ENCODE measurements at places on chromosomes 1 and 21.

- DNase-seq: no peak
These were observed 16.6 kb downstream of the AK4 start for GRCh38 chr1:65164633-65165032.

DNA sequence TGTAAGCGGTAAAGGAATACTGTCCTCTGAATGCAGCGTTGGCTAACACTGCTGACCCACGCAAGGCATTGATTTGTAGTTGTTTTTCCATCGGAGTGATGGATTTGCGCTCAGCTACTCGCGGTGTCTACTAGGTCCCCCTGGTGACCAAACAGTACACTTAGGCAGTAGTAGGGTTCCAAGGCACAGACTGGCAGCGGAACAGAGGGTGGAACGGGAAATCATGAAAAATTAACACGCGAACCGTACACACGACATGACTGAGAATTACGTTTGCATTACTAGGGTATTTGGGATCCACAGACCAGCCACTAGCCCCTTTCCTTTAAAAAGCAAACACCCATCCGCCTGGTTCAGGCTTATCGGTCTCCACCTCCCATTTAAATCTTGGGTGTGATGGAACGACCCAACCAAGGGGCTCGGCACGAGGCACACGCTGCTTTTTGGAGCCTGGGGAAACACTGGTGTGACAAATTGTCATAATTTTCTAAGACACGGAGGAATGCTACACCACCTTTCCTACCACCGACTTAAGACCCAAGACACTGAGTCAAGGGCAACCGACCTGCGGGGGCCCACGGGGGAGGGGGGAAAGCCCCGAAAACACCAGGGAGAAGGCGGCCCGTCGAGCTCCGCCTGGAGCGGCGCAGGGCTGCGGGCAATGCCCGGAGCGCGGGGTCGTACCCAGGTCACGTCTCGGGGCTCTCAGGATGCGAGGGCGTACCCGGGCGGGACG is 699 bp downstream of the DIPK1A start:
- DNase-seq: peak; percentile 82

GRCh38 chr1:59690171-59690930 is 124.4 kb upstream of the HOOK1 start:
- DNase-seq: no peak

- DNase-seq: no peak
These were observed 11.3 kb downstream of the CSTB start for GRCh38 chr21:43764576-43765495.

GRCh38 chr1:180912211-180912800 is 391 bp upstream of the KIAA1614 start:
- no peak for DNase-seq

GRCh38 chr1:205294175-205294917 is 27.2 kb downstream of the NUAK2 start:
- no peak for DNase-seq

DNA sequence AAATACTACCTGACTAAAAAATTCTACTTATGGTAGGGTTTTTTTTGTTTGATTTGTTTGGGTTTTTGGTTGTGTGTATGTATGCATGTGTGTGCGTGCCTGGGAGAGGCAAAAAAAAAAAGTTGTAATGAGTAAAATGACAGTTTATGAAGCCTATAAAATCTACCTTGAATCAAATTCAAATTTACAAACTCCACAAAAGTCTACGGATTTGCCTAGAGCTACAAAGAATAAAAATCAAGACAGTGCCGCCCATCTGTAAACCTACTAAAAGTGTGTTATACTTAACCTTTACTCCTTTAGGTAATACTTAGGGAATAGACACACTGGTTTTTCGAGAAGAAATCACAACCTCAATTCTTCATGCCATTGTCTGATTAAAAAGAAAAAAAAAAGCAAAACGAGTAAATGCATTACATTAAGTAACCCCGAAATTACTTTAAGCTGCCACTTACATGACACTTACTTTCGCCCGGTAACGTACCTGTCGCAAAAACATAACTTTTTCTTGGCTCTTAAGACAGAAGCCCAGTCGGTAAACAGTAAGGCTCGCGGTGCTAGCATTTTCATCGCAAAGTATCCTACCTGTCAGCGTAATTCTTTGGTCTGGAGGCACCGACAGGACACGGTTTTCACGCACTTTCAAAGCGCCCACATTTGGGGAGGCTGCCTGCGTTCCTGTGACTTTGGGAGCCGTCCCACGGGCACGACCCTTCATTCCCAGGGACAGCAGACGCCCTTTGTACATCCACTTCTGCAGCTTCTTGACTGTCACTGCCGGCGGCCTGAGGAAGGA is 951 bp downstream of the SYDE2 start:
- peak; percentile 50 for DNase-seq

DNA sequence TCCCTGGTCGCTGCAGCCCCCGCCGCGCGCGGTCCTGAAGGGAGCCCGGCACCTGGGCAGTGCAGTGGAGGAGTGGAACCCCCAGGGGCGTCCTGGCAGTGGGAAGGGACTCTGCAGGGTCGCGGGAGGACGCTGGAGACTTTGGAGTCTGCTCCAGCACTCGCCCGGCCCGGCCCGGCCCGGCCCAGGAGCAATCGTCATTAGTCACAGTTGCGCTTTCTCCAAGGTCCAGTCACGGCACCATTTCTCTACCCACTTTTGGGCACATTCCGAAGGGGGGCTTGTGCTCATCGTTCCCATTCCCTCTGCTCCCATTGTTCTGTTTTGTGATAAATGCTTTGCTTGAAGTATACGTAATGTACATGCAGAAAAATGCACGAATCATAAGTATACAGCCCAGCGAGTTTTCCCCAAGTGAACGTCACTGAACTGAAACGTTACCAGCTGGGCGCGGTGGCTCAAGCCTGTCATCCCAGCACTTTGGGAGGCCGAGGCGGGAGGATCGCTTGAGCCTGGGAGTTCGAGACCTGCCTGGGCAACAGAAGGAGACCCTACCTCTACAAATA is 999 bp downstream of the THAP3 start:
- no peak for DNase-seq

- no peak for DNase-seq
These were observed 69.8 kb downstream of the TNR start for GRCh38 chr1:175673371-175674150.

DNA sequence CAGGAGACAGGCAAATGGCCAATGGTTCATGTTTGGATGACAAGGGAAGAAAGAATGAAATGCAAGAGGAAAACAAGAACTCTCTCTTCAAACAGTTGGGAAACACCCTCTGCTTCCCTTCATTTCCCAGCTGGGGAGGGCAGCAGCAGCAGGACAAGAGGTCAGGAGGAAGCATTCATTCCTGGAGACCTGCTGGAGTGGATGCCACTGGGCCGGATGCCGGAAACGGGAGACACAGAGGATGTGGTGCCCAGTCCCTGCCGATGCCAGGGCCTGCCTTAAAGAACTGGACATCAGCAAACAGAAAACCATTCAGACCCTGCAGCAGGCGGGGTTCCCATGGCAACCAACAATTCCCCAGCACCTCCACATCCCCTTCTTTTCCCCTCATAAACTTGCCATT is 102.3 kb upstream of the ZNF648 start:
- no peak for DNase-seq

DNA sequence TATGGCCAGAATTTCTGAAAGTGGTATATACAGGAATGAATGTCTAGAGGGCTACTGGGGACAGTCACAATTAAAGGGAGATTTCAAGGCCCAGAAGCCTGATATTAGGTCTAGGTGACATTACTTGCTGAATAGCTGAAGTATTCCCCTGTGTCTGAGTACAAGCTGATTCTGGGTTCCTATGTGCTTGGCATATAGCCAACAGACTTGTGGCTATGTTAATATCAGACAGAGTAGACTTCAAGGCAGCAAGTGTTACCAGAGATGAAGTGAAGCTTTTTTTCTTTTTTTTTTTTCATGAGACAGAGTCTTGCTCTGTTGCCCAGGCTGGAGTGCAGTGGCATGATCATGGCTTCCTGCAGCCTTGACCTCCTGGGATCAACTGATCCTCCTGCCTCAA is 8.3 kb downstream of the TTC4 start:
- no peak for DNase-seq

DNA sequence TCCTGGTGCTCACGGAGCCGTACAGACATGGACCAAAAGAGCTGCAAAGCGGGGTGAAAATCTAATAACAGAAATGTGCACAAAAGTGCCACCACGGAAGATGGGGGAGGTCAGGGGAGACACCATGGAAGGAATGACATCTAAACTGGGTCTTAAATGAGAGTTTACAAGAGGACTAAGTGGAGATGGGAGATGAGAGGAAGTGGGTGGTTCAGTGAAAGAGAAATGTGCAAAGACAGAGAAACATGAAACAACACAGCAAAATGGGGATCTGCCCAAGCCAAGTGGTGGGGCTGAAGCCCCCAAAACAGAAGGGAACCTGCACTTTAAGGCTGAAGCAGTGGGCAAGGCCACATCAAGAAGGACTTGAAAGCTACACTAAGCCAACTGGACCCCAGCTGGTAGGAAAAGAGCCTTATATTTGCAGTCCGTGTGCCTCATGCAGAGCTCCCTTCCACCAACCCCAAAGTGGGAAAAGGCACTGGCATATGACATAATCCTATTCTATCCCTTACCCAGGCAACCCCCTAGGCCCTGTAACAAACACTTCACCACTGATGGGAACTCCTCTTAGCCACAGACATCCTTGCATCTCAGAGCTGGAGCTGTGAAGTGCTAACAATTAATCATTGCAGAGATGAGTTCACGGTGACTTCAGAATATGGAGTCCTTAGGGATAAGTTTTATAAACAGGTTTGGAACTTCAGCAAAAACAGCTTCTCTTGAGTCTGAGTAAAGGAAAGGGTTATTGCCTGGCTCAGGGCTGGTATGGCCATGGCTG is 198.6 kb upstream of the EDN2 start:
- DNase-seq: peak; percentile 4

GRCh38 chr1:96764469-96764868 is 42.9 kb downstream of the PTBP2 start:
- no peak for DNase-seq

- DNase-seq: no peak
These were observed 2.8 kb downstream of the FAM43B start for GRCh38 chr1:20555025-20555757.

DNA sequence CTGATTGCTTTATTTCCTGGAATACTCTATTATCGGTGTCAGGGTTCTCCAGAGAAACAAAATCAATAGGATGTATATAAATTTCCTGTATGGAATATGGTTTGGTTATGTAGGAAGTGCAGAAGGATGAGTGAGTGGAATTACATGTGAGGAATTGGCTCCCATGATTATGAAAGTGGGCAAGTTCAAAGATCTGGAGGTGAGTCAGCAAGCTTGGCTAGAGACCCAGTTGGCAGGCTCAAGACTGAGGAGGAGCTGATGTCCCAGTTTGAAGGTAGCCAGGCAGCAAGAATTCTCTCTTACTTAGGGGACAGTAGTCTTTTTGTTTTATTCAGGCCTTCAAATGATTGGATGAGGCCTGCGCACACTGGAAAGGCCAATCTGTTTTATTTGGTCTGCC is 57.5 kb downstream of the MAP3K7CL start:
- no peak for DNase-seq

- no peak for DNase-seq
These were observed 275.5 kb upstream of the PRMT6 start for GRCh38 chr1:106780806-106781569.

DNA sequence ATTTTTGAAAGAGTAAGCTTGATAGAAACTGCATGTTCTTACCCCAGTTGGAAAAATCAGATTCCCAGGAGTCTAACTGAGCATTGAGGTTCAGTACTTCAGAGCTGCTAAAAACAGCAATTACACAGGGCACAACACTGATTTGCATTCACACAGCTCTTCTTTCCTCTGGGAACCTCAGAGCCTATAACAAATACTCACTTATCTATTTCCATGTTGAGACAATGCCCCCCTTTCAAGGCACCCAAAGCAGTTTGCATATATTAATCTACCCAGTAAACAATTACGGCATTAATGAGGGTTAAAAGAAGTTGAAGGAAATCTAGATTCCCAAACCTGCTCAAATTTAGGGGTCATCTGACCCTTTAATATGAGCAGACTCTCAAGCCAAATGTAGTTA is 126.9 kb upstream of the SLC35F3 start:
- DNase-seq: no peak

- DNase-seq: peak; percentile 60
These were observed 30.9 kb downstream of the SNAP47 start for GRCh38 chr1:227766015-227766634.

DNA sequence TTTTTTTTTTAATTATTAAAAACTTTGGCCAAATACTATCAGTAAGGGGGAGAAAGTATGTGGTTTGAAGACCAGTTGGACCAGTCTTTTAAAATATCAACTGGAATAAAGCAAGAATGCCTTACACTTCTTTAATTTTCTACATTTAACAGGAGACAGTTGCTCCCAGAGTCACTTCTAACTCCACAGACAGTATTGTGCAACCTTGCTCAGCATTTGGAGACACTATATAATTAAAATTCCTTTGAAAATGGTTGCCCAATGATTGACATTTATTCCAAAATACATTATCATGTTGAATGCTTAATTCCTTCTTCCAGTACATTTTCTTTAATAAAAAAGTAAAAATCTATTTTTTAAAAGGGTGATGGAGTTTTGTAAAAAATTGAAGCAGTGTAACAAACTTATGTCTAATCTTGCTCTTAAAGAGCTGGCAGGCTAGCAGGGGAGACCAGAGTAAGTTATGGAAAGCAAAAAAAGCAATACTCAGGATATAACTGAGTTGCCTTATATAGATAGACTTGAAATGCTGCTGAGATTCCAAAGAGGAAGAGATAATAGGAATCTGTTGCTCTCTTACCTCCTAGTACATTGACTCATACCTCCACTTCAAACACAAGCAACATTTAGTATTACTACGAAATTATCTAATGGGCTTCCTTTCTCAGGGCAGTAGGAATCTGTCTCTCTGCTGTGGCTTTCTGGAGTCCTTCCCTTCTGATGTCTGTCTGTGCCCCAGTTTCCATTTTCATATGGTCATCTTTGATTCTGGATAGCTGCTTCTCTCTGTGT is 69.7 kb upstream of the RGL1 start:
- no peak for DNase-seq

DNA sequence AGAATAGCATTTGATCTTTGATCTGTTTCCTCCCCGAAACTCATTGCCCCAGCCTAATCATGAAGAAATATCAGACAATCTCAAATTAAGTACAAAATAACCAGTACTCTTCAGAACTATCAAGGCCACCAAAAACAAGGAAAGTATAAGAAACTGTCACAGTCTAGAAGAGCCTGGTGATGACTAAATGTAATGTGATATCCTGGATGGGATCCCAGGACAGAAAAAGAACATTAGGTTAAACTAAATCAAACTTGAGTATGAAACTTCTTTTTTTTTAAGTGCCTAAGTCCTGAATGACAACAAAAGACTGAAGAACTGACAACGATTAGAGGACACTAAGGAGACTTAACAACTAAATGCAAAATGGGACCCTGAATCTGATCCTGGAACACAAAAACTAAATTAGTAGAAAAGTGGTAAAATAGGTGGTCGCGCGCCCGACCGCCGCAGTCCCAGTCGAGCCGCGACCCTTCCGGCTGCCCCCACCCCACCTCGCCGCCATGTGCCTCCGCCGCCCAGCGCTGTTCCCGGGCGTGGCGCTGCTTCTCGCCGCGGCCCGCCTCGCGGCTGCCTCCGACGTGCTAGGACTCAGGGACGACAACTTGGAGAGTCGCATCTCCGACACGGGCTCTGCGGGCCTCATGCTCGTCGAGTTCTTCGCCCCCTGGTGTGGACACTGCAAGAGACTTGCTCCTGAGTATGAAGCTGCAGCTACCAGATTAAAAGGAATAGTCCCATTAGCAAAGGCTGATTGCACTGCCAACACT is 5.5 kb upstream of the PRKAB2 start:
- DNase-seq: no peak

Measured in Kasumi-1 (cell line).